ENCODE measurements at places on chromosomes 16 and 17. TPM values are rescaled to one million over a fixed set of nuclear protein-coding genes. Genes with fewer than 3 reads are reported as not detected.

Gene AANAT
- 0.19 TPM for polyA plus RNA-seq

Gene SGF29
- polyA plus RNA-seq: 14.4 TPM

Gene PRCD
- polyA plus RNA-seq: 1.2 TPM

Gene CETP
- polyA plus RNA-seq: 0.32 TPM

Gene ZPBP2
- not detected for polyA plus RNA-seq

Gene GAS2L2
- not detected for polyA plus RNA-seq

Gene VASN
- 14.9 TPM for polyA plus RNA-seq

Gene CDRT15L2
- polyA plus RNA-seq: not detected

Data from heart left ventricle (tissue), 16 donors.